ENCODE measurements at places on chromosomes 4 and X. TPM values are rescaled to one million over a fixed set of nuclear protein-coding genes. Genes with fewer than 3 reads are reported as not detected.

MAGEA12 gene
- total RNA-seq: not detected

FMR1NB gene
- not detected for total RNA-seq

CXCL5 gene
- 0.19 TPM for total RNA-seq

ARR3 gene
- not detected for total RNA-seq

PGAM4 gene
- total RNA-seq: not detected

ARHGAP10 gene
- total RNA-seq: 22.8 TPM
